ENCODE measurements at places on chromosomes 4 and X.

DNA sequence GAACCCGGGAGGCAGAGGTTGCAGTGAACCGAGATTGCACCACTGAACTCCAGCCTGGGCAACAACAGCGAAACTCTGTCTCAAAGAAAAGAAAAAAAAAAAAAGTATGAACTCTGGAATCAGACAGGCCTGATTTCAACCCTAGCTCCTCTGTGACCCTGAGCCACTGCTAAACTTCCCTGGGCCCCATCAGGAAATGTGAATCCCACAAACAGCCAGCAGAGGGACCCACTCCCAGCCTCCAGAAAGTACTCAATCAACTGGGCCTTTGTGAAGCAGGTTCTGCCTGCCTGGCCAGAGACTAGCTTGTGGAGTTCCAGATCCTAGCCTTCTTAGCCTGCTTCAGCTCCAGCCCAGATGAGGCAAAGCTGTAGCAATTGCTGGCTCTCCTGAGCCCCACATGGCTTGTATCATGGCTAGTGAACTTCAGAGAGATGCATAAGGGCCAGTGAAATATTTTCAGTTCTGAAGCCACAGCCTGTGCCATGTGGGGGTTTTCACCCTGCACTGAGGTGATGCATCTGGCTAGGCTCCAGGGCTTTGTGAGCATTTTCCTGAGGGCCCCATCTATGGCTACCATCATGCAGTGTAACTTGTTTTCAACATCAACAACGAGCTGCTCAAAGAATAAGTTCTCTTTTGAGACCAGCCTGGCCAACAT is 7.2 kb upstream of the IDS start:
- peak; percentile 63 for DNase-seq

DNA sequence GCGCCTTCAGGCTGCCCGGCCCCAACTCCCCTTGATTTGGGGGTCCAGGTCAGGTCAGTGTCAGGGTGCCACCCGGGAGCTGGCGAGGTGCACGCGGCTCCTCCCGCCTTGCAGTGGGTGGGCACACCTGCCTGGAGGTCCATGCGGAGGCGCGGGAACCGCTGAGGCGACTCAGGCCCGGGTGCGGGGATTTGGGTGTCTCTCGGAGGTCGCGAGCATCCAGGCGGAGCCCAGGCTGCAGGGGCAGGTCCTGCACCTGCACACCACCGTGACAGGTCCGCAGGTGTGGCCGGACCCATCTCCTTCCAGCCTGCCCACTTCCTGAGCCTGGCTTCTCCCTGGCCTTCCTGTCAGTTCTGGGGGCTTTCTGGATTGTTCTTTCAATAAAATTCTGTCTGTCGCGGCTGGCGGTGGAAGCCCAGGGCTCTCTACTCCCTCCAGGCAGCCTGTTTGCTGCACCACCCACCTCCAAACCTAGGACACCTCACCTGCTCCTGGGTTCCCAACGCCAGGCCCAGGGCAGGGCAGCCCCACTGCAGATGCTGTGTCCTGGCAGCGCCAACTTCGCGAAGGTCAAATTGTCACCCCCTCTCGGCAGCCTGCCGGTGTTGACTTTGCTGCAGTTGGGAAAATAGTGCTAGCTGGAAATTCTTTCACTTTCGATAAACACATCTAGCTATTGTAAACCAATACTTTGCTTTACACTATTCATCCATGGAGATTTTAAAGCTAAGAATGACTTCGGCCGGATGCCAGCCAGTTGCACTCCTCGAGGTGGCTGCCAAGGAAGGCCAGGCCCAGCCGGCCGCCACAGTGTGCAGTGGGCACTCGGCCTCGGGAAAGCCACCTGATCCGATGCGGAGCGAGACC is 35.9 kb downstream of the FGFRL1 start:
- DNase-seq = no peak

DNA sequence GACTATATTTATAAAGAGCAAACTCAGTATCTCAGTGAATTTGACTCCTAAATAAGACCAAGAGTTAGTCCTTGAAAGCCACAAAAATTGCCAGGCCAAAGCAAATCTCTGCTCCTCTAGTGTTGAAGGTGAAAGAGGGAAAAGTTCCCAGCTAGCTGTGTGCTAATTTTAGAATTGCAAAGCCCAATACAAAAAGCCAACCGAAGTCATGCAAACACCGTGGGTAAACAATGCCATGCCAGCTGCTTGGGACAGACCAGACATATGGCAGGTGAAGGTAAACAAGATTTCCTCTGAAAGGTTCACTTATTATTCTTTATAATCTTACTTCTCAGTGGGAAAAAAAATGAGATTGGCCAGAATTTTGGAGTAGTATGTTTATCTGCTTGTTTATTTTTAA is 80.5 kb upstream of the LNX1 start:
- no peak for DNase-seq

DNA sequence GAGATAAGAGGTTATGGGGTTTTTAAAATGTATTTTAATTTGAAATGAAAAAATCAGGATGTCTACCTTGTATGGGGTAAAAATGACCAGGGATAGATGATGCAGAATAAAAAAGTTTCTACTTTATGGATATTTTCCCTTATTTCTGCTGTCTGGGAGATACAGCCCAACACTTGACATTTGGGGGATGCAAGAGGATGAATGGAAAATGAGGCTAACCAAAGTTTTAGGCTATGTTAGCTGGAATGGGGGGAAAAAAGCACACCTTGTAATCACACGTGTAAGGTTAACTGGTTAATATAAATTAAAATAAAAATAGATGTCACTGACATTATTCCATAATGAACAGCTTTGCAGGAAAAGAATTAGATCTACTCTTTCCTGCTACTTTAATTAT is 1.1 kb downstream of the PRDM8 start:
- DNase-seq = no peak

All from CD4-positive, alpha-beta memory T cell (primary cell).